Kasumi-1 (cell line): ENCODE measurements at places on chromosomes 3 and 15.

GRCh38 chr3:117793622-117794265, 1084.2 kb downstream of the TUSC7 start:
- no peak for DNase-seq

- DNase-seq, result no peak
These were observed 925.7 kb downstream of the EPHA3 start for GRCh38 chr3:90032980-90033641.

- no peak for DNase-seq
These were observed 25.6 kb upstream of the FAM174B start for GRCh38 chr15:92681141-92681631.

GRCh38 chr3:153903430-153903829, 217.8 kb upstream of the ARHGEF26 start:
- no peak for DNase-seq

DNA sequence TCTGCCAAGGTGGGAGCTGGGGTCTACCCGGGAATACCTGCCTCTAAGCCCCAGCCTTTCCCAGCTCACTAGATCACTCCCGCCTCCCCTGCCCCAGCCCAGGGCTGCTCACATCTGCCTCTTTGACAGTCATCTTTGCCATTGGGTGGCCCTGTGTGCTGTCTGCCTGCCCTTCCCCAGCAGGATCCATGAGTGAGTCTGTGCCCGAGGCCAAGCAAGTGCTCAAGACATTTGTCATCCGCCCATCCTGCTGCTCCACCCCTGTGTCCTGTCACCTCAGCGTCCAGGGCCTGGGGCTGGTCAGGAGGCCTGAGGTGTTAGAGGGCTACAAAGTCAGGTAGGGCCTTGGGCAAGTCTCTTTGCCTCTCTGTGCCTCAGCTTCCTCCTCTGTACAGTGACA, 89.4 kb downstream of the LSM3 start:
- DNase-seq, result no peak

- DNase-seq, result no peak
These were observed 122.4 kb upstream of the IL12A start for GRCh38 chr3:159866201-159866746.

- no peak for DNase-seq
These were observed 178.8 kb downstream of the MBNL1 start for GRCh38 chr3:152447511-152447910.

GRCh38 chr15:35393398-35393797, 152.6 kb downstream of the DPH6 start:
- DNase-seq, result no peak

GRCh38 chr15:39127151-39127790, 453.6 kb upstream of the THBS1 start:
- DNase-seq, result no peak

DNA sequence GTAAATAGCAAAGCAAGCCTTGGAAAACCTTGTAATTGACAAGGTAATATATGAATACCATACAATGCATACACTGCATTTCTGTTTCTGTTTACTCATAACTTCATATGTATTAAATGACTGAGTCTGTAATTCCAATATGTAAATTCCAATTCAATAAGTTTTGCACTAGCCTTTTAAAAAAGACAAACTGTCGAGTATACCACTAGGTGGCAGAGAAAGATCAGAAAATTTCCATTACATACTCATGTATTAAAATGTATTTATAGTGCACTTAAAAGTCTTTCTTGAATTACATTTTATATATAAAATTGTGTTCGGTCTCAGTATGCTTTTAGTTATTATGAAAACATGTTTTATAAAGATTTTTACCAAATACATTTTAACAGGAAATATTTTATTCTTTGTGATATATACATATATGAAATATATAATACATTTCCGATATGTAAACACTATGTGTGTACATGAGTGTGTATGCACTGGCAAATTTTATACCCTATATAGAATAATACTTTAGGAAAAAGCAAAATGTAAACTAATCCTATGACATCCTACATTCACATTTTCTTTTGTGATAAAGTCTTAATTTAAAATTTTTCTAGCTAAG, 216.8 kb downstream of the VGLL3 start:
- DNase-seq, result peak; percentile 74

GRCh38 chr15:98277602-98278001, 317.1 kb downstream of the ARRDC4 start:
- DNase-seq, result no peak

DNA sequence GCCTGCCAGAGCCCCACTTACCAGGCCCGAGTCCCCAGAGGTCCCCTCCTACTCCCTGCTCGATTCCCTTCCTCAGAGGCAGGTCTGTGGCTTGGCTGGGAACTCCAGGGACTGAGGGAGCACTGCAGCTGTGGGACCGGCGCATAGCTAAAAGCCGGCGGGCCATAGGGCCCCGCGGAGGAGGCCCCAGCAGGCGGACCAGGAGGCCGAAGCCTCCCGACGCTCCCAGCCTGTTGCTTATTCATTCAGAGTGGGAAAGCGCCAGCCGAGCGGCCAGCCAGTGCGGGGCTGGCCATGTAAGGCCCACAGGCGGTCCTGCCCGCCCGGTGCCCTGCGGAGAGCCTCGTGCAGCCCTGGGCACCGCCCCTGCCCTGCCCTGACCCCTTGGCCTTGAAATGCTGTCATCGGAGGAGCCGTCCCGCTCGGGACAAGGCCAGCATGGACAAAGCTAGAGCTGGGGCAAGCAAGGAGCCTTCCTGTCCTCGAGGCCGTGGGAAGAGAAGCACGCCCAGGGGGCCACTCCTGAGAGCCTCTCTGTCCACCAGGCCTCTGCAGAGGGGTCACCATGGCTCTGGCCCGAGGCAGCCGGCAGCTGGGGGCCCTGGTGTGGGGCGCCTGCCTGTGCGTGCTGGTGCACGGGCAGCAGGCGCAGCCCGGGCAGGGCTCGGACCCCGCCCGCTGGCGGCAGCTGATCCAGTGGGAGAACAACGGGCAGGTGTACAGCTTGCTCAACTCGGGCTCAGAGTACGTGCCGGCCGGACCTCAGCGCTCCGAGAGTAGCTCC, at the start of gene LOXL1:
Gene LOXL1 (plus strand): TSS at position 244 of the 784 bp plus-strand sequence. CDS start 322 bp downstream, at position 566.
- no peak for DNase-seq

DNA sequence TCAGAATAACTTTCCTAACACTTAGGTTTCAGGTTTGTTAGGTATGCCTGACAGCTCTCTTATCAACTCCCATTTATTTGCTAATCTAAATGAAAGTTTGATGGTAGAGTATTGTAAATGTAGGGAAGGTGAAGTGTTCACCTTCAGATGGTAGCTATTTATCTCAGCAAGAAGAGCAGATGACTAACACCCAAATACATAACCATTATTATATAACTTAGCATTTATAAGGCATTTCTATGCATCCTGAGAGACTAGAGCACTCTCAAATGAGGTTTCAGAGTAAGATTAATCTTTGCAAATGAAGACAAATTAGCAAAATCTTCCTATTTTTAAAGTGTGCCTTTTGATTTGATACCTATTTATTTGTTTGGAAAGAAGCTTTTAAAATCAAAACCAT, 143.8 kb downstream of the IGF1R start:
- no peak for DNase-seq

GRCh38 chr15:52464040-52464439, 64.6 kb downstream of the MYO5A start:
- DNase-seq, result no peak

DNA sequence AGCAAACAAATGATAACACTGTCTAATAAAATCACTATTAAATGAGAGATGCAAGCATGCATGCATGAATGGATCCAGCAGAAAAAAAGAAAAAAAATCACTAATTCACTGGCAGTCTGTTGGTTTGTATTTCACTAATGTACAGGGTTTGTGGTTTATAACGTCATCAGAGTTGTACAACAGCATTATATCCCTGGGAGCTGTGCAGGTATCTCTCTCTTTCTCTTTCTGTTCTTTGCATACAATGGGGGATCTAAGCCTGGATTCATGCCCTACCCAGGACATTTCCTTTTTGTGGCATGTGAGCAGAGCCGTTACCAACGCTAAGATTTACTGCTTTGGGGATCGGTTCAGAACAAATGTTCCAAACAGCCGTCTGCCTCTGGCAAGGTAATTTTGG, 229.5 kb downstream of the SOX2 start:
- no peak for DNase-seq

- no peak for DNase-seq
These were observed 46.3 kb upstream of the C3orf70 start for GRCh38 chr3:185199206-185199605.

- DNase-seq, result no peak
These were observed 10.0 kb downstream of the UBR1 start for GRCh38 chr15:43095708-43096347.

DNA sequence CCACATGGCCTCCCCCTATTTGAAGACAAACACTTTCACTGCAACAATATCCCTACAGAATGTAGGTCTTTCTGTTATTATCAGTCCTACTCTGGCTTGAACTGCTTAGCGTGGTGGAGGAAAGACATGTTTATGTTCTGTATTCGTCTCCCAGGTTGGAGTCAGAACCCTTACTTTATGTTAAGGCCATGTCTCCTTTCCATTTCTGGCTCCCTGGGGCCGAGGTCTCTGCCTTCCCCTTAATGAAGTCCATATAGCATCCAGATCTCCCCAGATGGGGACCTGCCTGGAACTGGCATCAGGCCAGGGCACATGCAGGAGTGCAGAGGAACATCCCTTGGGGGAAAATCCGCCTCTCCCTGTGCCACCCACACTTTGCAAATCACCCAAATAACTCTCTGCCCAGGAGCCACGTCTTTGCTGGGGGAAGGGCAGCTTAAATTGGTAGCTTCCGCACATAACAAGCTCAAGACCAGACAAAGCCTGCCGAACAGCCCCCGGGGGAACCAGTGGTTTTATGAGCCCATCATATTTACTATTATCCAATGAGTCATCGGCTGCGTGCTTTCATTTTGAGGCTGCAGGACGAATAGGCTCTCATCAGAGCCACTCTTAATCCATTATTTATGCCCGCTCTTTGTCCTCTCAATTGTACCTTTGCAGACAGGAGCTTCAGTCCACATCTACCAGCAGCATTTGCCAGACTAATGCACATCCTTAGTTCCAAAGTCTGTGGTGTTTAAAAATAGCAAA, 237.0 kb downstream of the UACA start:
- no peak for DNase-seq

DNA sequence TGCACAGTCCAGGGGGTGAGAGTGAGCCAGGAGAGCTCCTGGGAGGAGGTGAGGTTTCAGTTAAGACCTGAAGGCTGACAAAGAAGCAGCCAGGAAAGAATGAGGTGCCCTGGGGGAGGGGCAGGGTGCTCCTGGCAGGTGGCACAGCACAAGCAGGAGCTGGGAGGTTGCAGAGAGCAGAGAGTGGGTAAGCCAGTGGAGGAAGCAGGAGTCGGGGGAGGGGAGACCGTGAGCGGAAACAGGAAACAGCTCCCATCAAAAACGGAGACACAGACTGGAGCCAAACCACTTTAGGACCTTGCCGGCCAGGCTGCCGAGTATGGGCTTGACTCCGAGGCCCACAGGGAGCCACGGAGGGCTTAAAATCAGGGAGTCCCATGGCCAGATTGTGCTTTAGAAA, 12.1 kb upstream of the FBLN2 start:
- DNase-seq, result peak; percentile 49

GRCh38 chr3:130968221-130968620, 58.4 kb downstream of the ASTE1 start:
- no peak for DNase-seq

GRCh38 chr3:151599103-151599672, 134.5 kb upstream of the AADACL2 start:
- DNase-seq, result no peak

DNA sequence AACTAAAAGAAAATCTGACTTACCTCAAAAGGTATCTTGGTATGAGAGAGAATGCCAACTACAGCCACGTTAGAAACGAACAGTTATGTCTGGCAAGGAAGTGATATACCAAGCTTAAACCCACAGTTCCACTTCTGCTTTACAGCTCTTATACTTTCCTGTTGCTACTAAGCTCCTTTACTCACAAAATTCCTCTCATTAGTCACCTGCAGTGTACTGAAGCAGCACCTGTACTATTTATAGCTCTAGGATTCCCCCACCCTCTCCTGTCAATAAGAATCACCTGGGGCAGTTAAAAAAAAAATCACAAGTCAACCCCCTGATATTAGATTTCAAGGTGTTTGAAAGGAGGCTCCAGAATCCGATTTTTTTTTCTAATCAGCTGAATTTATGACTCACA, 2.9 kb upstream of the TMEM266 start:
- peak; percentile 83 for DNase-seq

DNA sequence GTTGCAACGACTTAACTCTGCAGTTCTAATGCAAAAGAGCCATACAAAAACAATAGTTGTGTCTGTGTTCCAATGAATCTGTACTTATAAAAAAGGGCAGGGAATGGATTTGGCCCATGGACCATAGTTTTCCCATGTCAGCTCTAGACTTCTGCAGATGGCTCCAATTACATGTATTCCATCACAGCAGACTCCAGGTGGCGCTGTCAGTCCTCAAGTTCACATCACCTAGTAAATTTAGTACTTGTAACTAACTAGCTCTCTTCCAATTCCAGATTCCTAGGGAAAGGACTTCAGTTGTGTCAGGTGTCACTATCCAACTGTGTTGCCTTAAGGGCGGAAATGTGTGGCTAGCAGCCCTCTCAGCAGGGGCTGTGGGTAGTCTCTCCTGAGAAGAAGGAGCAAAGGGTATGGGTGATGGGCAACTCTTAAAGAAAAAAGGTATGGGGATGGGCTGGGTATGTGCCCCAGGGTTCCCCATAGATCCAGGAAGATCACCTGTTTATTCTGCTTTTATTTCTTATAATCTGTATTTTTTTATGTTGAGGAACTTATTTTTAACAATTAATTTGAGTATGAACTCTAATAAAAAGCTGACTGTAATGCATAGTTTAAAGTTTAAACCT, 36.2 kb downstream of the BBS4 start:
- DNase-seq, result peak; percentile 83
